ENCODE measurements at places on chromosomes 1 and 21. TPM values are rescaled to one million over a fixed set of nuclear protein-coding genes. Genes with fewer than 3 reads are reported as not detected.

DNA sequence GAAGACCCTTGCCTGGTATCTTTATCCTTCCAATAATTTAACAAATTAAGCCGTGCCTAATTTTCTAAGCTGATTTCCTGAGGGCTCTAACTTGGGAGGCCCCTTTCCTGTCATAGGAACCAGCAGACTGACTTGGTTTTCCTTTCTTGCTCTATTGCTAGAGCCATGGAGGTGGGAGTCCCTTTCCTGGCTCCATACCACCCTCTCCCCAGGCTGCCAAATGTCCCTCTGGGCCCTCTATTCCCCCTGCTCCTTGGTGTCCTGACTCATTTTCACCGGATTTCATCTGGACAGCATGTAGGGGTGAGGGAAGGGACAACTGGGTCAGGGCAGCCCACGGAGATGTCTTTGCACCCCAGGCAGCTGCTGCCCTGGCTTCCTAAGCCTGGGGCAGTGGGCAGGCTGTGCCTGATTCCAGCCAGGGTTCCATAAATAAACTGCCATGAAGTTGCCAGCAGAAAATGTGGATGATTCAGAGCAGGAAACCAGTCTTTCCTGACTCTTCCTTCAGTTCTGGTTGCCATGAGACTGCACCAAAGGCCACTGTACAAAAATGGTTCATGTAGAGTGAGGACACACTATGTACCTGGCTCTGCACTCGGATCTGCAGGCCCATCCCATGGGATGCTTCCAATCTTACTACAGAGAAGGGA, 38.0 kb upstream of the SERBP1 start:
- H3K27me3 ChIP-seq, result peaks cover 4% of the 10 kb centered on the region
- no peaks in the 10 kb centered on the region for H3K36me3 ChIP-seq

GRCh38 chr21:41970751-41971653, 17.2 kb upstream of the C2CD2 start:
- H3K4me1 ChIP-seq, result peaks cover 17% of the 10 kb centered on the region
- no peak overlapping the region for H3K27ac ChIP-seq
- H3K36me3 ChIP-seq, result no peaks in the 10 kb centered on the region
- H3K4me3 ChIP-seq, result no peak overlapping the region
- DNase-seq, result no peak

PLA2G2C gene
- 0.58 TPM for total RNA-seq

DNA sequence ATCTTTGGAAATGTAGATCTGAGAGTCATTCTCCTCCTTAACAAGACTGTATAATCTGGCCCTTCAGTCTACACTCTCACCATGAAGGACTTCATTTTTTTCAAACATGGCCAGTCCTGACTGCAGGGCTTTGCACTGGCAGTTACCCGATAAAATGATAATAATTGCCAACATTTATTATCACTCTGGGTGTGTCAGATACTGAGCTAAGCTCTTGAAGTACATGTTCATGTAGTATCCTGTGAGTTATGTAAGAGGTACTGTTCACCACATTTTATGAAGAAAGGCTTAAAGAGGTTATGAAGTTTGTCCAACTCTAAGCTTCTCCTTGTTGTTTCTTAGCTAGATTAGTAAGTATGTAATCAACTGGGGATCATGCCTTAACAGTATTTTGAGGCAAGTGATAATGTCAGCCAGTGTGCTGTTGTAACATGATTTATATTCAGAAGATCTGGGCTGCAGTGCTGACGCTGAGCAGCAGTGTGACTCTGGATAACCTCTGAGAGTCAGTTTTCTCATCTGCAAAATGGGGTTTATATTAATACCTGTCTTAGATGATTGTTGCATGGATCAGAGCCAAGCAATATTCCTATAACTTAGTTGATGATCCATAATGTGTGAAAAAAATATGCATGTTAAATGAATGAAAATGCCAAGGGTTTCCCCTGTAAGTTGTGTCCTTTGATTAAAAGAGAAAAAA, 42.1 kb upstream of the LEPR start:
- peaks cover 2% of the 10 kb centered on the region for H3K36me3 ChIP-seq
- no peak overlapping the region for H3K27ac ChIP-seq
- no peak overlapping the region for H3K4me3 ChIP-seq
- peaks cover 8% of the 10 kb centered on the region for H3K27me3 ChIP-seq
- H3K4me1 ChIP-seq, result no peaks in the 10 kb centered on the region

DNA sequence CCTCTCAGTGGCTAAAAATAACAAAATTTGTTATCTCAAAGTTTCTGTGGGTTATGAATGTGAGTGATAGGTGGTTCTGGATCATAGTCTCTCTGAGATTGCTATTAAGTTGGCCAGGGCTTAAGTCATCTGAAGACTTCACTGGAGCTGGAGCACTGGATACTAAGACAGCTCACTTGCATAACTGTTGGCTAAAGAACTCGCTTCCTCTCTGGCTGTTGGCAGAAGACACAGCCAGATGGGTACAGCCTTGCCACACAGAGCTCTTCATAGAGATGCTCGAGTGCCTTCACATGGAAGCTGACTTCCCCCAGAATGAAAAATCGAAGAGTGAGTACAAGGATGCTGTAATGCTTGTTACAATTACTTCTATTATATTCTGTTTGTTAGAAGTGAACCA, 333.8 kb downstream of the ZP4 start:
- no peak overlapping the region for H3K4me3 ChIP-seq
- no peak overlapping the region for H3K27ac ChIP-seq
- H3K36me3 ChIP-seq, result no peaks in the 10 kb centered on the region
- DNase-seq, result no peak
- H3K4me1 ChIP-seq, result no peaks in the 10 kb centered on the region
- peaks cover 11% of the 10 kb centered on the region for H3K27me3 ChIP-seq

OR2T10 gene
- total RNA-seq, result not detected

GRCh38 chr21:41152147-41152546, 15.8 kb upstream of the BACE2 start:
- no peak for DNase-seq
- H3K4me3 ChIP-seq, result no peak overlapping the region
- H3K27me3 ChIP-seq, result peaks cover 16% of the 10 kb centered on the region
- no peaks in the 10 kb centered on the region for H3K36me3 ChIP-seq
- H3K27ac ChIP-seq, result no peak overlapping the region

DNA sequence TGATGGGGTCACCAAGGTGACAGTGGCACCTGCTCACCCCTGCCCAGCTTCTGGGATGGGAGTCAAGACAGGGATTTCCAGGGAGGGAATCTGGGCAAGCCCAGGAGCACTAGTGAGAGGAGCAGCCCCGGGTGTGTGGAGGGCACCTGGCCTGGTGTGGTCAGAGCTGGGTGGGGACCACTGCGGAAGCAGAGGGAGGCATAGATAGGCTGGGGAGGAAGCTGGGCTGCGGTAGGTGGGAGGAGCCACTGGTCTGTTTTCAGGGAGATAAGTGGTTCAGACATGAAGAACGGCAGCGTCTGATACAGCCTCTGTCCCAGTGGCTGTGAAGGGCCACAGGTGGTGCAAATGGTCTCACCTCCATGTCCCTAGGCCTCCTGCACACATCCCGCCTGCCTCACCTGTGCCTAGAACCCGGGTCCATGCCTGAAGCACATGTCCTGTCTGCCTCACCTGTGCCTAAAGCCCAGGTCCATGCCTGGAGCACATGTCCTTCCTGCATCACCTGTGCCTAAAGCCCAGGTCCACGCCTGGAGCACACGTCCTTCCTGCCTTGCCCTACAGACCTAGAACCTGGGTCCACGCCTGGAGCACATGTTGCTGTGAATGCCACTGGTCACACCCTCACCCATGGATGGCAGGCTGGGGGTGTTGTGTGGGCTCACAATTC, 325.9 kb upstream of the AJAP1 start:
- no peak overlapping the region for H3K4me3 ChIP-seq
- peaks cover 8% of the 10 kb centered on the region for H3K27me3 ChIP-seq
- no peak for DNase-seq
- H3K27ac ChIP-seq, result no peak overlapping the region
- H3K36me3 ChIP-seq, result no peaks in the 10 kb centered on the region

DNA sequence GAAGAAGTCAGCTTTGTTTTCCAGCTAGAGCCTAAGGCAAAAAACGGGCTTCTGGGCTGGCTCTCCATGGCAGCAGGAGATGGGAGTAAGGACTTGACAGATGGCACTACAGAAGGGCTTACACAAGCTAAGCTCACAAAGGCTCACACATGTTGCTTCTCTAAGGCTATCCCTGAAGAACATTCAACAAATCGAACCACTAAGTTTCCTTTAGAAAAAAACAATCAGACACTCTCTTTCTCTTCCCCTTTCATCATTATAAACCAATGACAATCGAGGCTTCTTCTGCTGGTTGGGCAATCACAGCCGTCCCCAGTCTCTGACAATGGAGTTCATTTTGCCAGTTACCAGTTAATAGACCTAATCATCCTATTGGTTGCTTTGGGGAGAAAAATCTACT, 40.5 kb downstream of the TRIT1 start:
- DNase-seq, result no peak
- peaks cover 61% of the 10 kb centered on the region for H3K36me3 ChIP-seq
- H3K27ac ChIP-seq, result no peak overlapping the region
- no peaks in the 10 kb centered on the region for H3K27me3 ChIP-seq
- peaks cover 58% of the 10 kb centered on the region for H3K4me1 ChIP-seq
- H3K4me3 ChIP-seq, result no peak overlapping the region

GRCh38 chr1:42639116-42639515, 19.1 kb upstream of the PPIH start:
- H3K27me3 ChIP-seq, result no peaks in the 10 kb centered on the region
- H3K4me3 ChIP-seq, result no peak overlapping the region
- H3K27ac ChIP-seq, result no peak overlapping the region
- no peaks in the 10 kb centered on the region for H3K4me1 ChIP-seq

GRCh38 chr1:235253219-235253962, 74.6 kb downstream of the ARID4B start:
- peaks cover 31% of the 10 kb centered on the region for H3K4me1 ChIP-seq
- peak; percentile 78 for DNase-seq
- no peak overlapping the region for H3K4me3 ChIP-seq
- H3K27ac ChIP-seq, result no peak overlapping the region
- no peaks in the 10 kb centered on the region for H3K27me3 ChIP-seq
- H3K36me3 ChIP-seq, result peaks cover 12% of the 10 kb centered on the region

DNA sequence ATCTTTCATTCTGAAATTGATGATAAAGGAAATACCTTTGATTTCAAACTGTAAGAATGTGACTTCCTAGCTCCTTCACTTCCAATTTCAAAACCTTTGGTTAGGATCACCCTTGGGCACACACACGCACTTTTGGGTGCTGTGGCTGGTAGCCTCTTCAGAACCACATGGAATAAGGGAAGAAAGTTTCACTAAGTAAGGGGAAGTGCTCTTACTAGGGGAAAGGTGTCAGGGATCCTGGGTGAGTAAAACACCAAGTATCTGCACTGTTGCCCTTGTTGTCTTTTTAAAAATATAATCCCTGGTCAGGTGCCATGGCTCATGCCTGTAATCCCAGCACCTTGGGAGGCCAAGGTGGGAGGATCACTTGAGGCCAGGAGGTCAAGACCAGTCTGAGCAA, 132.4 kb downstream of the SDCCAG8 start:
- H3K27ac ChIP-seq, result no peak overlapping the region
- no peaks in the 10 kb centered on the region for H3K27me3 ChIP-seq
- H3K36me3 ChIP-seq, result peaks cover 6% of the 10 kb centered on the region
- H3K4me1 ChIP-seq, result peaks cover 7% of the 10 kb centered on the region

DNA sequence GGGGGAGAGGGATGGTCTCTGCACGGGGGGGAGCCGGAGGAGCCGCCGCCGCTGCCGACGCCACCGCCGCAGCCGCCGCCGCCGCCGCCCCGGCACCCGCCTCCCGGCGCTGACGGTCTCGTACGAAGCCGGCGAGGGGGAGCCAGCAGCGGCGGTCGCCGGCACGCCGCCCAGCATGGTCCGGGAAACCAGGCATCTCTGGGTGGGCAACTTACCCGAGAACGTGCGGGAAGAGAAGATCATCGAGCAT, 311 bp downstream of the SPEN start:
- no peak for DNase-seq
- H3K36me3 ChIP-seq, result peaks cover 18% of the 10 kb centered on the region
- peaks cover 51% of the 10 kb centered on the region for H3K4me1 ChIP-seq
- H3K4me3 ChIP-seq, result peak overlapping the region; percentile 91

DNA sequence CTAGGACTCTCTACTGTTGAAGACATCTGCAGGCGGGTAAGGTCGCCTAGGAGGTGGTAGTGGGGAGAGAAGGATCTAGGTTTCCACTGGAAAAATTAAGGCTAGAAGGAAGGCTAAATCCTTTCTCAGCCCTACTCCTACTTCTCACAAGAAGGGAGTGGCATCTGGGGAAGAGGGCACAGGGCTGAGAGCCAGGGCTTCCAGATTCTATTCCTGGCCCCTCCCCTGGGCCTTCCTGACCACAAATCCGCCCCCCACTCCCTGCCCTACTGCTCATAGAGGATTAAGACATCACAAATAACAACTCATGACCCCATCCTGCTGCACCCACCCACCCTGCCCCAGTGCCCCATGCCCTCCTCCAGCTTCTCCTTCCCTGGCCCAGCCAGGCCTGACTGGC, 2.5 kb downstream of the PHLDA3 start:
- H3K4me3 ChIP-seq, result no peak overlapping the region
- no peak for DNase-seq
- H3K27me3 ChIP-seq, result peaks cover 31% of the 10 kb centered on the region
- no peak overlapping the region for H3K27ac ChIP-seq
- no peaks in the 10 kb centered on the region for H3K36me3 ChIP-seq
- H3K4me1 ChIP-seq, result peaks cover 4% of the 10 kb centered on the region

DNA sequence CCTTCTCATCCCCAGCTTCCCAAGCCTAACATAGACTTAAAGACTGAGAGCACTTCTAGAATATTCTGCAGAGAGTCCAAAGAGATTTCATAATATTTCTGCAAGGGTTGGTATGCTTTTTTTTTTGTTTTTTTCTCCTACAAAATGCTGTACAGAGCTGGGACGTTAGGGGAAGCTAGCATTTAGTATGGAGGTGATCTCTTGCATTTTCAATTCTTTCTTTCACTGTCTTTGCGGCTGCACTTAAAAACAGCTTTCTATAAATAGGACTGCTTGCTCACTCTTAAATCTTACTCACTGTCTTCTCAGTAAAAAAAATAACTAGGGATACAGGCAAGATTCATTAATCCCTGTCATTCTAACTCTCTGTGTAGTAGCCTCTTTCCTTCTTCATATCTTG, 7.4 kb downstream of the DSCAM start:
- H3K27ac ChIP-seq, result no peak overlapping the region
- peaks cover 2% of the 10 kb centered on the region for H3K4me1 ChIP-seq
- no peak for DNase-seq
- H3K4me3 ChIP-seq, result no peak overlapping the region
- H3K27me3 ChIP-seq, result peaks cover 33% of the 10 kb centered on the region
- H3K36me3 ChIP-seq, result no peaks in the 10 kb centered on the region

G0S2 gene
- 22.8 TPM for total RNA-seq

- H3K27me3 ChIP-seq, result peaks cover 20% of the 10 kb centered on the region
- H3K36me3 ChIP-seq, result peaks cover 19% of the 10 kb centered on the region
- peak overlapping the region; percentile 72 for H3K4me3 ChIP-seq
- peak overlapping the region; percentile 25 for H3K27ac ChIP-seq
- peaks cover 25% of the 10 kb centered on the region for H3K4me1 ChIP-seq
Observed at GRCh38 chr1:1058921-1059493, 15.1 kb downstream of the RNF223 start.

GRCh38 chr1:84944767-84945486, 51.9 kb upstream of the LPAR3 start:
- peaks cover 26% of the 10 kb centered on the region for H3K4me1 ChIP-seq
- H3K27ac ChIP-seq, result peak overlapping the region; percentile 89
- no peaks in the 10 kb centered on the region for H3K27me3 ChIP-seq
- H3K36me3 ChIP-seq, result peaks cover 33% of the 10 kb centered on the region

DNA sequence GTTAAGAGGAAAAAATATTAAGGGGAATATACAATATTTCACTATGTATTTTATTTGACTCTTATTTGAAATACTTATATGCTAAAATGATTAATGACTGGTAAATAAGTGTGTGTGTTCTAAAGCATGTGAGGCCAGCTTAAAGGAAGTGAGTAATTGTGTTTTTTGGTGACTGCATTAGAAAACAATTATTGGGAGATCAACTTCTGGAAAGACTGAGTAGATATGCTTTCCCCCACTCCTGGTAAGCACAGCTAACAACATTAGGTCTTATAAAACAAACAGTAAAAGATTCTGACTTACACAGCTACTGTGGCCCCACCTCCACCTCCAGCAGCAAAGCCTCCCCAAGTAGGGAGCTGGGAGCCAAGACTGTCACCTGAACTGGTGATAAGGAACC, 403.0 kb downstream of the SRGAP2C start:
- no peaks in the 10 kb centered on the region for H3K27me3 ChIP-seq
- peaks cover 23% of the 10 kb centered on the region for H3K4me1 ChIP-seq
- DNase-seq, result no peak
- no peak overlapping the region for H3K4me3 ChIP-seq
